Fibroblast of skin of right quadriceps (primary cell): ENCODE measurements at places on chromosomes 3 and 15.

GRCh38 chr15:63818629-63819028 is 15.1 kb downstream of the HERC1 start:
- DNase-seq, result no peak

DNA sequence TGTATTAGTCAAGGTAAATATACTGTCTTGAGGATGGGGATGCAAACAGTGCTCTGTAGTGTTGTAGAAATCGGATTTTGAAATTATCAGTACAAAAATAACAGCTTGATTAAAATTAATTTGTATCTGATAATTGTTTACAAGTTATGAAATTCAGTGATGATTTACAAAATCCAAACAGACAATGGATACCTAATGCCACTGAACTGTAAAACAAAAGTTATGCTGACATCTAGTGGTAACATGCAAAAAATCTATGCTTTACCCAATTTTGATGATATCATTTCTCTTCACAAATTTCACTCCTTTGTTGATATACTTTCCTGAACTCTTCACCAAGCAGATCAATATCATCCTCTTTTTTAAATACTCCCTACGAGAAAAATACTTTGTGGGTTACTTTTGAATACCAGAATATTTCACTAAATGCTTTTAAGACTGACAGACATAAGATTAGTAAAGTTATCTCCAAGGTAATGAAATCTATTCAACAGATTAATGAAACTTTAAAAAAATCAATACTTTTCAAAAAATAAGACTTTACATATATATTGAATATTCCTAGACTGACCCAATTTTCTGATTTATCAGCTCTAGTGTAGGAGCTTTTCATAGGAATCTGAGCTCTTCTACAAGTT is 36.0 kb downstream of the MNS1 start:
- DNase-seq, result peak; percentile 33

GRCh38 chr3:184129012-184129411 is 6.1 kb upstream of the EIF2B5 start:
- DNase-seq, result peak; percentile 34

DNA sequence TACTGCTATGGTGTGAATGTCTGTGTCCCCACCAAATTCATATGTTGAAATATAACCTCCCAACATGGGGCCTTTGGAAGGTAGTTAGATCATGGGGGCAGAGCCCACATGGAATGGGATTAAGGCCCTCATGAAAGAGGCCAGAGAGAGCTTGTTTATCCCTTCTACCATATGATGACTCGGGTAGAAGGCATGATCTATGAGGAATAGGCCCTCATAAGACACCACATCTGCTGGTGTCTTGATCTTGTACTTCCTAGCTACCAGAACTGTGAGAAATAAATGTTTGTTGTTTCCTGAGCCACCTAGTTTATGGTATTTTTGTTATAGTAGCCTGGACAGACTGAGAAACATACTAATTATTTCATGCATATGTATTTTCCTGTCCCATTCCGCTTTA is 51.9 kb downstream of the WWTR1 start:
- DNase-seq, result peak; percentile 84

DNA sequence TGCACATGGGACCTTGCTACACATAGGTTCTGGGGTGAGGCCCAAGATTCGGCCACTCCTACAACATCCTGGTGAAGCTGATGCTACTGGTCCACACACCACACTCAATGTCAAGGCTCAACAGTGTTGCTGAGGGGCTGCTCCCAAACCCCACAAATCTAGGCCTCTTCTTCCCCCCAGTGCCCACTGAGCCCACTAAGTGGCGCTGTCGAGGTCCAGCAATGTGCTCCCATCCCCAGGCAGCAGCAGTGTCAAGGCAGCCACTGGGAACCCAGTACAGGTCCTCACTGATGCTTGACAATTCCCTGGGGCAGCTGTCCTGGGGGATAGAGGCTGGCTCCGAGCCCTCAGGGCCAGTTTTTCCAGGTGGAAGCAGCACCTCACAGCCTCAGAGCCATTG is 21.5 kb downstream of the SCN5A start:
- DNase-seq, result no peak

- DNase-seq, result peak; percentile 3
Measured at GRCh38 chr3:179000144-179000543, 71.5 kb downstream of the ZMAT3 start.

DNA sequence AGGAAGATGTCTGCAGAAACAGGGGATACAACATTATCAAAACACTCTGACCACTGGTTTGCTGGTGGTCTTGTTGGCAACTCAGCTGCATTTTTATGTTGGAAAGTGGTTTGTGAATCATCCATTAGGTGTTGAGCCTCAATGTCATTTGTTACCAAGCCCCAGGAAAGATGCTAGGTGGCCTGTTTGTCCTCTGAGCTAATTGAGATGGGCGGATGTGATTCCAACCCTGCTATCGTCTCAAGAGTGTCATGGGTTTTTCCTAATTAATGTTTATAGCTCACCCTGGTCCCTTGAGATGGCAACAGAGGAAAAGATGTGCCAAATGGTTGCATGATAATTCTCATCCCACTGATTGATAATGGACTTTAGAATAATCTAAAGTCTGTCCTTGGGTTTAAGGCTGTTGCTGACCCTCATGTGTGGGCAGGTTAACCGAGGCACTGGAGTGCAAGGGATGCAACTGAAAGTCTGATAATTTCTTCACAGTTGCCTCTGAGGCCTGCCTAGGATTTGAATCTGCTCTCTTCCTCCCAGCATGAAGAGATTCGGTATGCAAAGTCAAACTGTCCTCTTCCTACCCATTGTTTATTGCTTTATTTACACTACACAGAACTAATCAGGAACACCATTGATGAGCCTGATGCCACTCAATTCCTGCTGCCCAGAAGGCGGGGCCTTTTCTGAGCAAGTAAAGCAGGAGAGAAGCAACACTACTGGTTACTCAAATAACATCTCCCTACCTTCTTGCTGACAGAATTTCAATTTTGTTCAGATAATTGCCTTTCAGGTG is 166.2 kb upstream of the TBC1D5 start:
- no peak for DNase-seq
